ENCODE measurements at places on chromosomes 7 and 10. TPM values are rescaled to one million over a fixed set of nuclear protein-coding genes. Genes with fewer than 3 reads are reported as not detected.
A peak's percentile ranks its signal among the peaks of the same experiment; 100 is the strongest.

DNA sequence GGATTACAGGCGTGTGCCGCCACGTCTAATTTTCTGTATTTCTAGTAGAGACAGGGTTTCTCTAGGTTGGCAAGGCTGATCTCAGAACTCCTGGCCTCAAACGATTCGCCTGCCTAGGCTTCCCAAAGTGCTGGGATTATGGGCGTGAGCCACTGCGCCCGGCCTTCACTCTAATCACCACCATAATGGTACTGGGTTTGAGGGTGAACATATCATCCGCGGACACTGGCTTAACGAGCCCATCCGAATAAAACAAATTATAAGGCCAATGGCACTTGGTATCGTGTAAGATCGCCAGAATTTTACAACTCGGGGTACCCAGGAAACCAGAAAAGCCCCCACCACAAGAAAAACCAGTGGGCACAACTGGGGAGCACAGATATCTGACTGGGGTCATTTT is 580 bp downstream of the FAM200A start:
- no peak for DNase-seq

- DNase-seq: no peak
Observed at GRCh38 chr10:17479822-17480221, 25.4 kb upstream of the ST8SIA6 start.

DNA sequence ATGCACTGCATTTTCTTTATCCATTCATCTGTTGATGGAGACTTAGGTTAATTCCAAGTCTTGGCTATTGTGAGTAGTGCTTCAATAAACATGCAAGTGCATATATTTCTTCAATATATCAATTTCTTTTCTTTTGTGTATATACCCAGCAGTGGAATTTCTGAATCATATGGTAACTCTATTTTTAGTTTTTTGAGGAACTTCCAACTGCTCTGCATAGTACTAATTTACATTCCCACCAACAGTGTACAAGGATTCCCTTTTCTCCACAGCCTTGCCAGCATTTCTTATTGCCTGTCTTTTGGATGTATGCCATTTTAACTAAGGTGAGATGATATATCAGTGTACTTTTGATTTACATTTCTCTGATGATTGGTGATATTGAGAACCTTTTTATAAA is 145.2 kb downstream of the LYZL1 start:
- no peak for DNase-seq

GRCh38 chr7:3386423-3387190 is 85.6 kb downstream of the SDK1 start:
- no peak for DNase-seq

GRCh38 chr10:35386594-35387174 is 50.4 kb downstream of the CCNY start:
- DNase-seq: peak; percentile 68

GRCh38 chr10:21527598-21528235 is 2.2 kb upstream of the SKIDA1 start:
- DNase-seq: no peak

GRCh38 chr10:62373995-62374861 is at the start of gene ZNF365:
ZNF365 (plus strand) TSS chr10:62374369; CDS start chr10:62376194, 1,825 bp downstream.
- DNase-seq: peak; percentile 16

DNA sequence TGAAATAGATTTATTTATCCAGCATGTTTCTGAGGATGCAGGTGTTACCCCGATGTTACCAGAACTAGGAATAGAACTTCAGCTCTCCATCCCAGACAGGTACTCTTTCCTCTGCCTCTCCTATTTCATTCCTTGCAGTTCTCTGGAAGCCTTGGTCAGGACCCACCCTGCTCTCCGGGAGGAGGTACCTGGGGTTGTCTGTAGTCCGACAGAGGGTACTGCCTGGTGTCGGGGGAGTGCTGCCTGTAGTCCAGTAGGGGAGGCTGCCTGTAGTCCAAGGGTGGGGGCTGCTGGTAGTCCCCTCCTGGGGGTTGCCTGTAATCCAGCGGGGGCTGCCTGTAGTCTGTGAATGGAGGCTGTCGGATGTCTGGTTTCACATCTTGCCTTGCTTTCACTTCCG is 328.4 kb downstream of the PHTF2 start:
- no peak for DNase-seq

DNA sequence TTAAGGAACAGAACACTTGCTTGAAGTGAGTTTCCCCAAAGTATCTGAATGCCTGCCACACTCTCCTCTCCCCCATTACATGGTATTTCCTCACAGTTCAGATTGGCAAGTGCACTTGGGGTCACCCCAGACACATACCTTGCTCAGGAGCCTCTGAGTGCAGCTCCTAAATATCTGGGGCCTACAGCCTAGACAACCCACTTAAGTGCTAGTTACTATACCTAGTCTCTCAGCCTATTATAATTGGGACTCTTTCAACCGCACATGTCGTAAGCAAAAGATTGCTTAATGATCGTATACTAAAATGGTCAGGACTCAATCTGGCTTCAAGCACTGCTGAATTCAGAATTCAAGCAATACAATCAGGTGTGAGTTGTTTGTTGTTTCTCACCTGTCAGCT is 19.9 kb downstream of the TMEM176B start:
- DNase-seq: no peak

DNA sequence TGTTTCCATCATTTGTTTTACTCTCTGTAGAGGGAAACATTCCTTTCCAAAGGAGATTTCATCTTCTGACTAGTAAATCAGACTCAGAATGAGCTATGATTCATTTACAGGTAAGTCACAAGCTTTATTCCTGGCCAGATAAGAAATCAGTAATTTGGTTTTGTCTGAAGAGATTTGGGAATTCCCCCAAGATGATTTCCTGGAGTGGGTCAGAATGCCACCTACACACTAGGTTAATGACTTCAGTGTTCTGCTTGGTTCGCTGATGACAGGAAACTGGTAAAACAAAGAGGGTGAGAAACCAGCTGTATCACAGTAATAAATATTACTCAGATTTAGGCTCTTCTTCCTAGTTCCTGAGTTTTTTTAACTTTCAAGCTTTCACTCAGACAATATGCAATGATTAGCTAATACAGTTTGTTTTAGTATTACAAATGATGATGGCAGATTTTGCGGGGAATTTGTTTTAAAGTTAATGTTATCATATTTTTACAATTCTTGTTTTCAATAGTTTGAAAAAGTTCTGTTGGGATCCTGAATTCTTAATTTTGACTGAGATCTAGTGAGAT is 8.3 kb upstream of the ASZ1 start:
- DNase-seq: no peak

DNA sequence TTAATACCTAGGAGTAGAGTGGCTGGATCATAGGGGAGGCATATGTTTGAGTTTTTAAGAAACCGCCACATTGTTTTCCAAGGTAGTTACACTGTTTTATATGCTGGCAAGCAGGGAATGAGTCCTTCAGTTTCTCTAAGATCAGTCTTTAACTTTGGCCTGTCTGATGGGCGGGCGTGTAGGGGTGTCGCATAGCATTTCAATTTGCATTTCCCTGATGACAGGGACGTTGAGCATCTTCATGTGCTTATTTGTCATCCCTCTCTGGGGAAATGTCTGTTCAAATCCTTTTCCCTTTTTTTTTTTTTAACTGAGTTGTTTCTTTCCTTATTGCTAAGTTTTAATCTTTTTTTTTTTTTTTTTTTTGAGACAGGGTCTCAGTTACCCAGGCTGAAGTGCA is 9.8 kb downstream of the MTG1 start:
- DNase-seq: no peak

DNA sequence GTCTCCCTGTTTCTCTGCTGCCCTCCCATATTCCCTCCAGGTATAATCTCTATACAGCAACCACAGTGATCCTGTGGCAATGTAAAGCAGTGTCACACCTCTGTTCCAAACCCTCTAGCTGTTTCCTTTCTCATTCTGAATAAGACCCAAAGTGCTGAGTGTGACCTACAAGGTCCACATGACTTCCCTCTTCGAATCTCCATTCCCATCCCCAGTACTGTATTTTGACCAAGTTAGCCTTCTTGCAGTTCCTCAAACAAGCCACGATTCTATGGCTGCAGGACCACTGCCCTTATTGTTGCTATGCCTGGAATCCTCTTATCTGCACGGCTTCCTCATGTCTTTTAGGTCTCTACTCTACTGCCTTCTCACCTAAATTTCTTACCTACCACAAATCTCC is 291.9 kb downstream of the DOCK4 start:
- DNase-seq: no peak

DNA sequence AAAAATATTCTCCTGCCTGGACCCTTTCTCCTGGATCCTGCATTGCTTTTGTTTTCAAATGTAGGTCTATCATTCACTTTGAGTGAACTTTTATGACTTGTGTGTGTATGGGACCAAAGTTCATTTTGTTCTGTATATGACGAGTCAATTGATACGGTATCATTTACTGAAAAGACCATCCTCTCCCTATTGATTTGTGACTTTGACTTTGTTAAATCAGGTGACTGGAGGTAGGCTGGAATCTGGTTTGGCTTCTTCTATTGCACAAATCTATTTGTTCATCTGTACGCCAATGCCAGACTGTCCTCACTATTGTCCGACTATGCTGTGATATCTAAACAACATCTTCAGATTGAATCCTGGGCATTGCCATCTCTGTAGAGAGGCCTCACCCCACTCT is 5.3 kb upstream of the ARMS2 start:
- DNase-seq: no peak

GRCh38 chr10:13776861-13777311 is 190.1 kb downstream of the PRPF18 start:
- DNase-seq: no peak

- DNase-seq: peak; percentile 62
Observed at GRCh38 chr7:5423306-5423975, at the start of gene TNRC18. TNRC18 (minus strand) TSS chr7:5423834; CDS start chr7:5421246, 2,588 bp downstream.

DNA sequence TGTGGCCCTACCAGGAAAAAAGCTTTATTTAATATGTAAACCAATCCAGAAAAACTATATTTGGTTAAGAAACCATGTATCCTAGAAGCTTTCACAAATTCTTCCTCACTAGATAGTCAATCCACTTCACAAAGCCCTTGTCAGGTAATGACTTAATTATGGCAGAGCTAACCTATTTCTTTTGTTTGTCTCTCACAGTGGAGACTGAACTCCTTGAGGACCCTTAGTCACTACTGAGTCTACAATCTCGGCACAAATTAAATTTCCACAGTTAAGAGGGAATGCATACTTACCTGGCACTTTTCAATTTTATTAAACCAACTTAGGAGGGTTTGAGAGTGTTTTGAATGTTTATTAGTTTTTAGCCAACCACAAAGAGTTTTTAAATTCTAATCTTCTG is 23.0 kb downstream of the WAPL start:
- no peak for DNase-seq

- DNase-seq: no peak
Observed at GRCh38 chr10:3785851-3786271, 852 bp upstream of the KLF6 start.

- DNase-seq: no peak
Observed at GRCh38 chr10:14548474-14548873, 217.8 kb upstream of the FRMD4A start.

DNA sequence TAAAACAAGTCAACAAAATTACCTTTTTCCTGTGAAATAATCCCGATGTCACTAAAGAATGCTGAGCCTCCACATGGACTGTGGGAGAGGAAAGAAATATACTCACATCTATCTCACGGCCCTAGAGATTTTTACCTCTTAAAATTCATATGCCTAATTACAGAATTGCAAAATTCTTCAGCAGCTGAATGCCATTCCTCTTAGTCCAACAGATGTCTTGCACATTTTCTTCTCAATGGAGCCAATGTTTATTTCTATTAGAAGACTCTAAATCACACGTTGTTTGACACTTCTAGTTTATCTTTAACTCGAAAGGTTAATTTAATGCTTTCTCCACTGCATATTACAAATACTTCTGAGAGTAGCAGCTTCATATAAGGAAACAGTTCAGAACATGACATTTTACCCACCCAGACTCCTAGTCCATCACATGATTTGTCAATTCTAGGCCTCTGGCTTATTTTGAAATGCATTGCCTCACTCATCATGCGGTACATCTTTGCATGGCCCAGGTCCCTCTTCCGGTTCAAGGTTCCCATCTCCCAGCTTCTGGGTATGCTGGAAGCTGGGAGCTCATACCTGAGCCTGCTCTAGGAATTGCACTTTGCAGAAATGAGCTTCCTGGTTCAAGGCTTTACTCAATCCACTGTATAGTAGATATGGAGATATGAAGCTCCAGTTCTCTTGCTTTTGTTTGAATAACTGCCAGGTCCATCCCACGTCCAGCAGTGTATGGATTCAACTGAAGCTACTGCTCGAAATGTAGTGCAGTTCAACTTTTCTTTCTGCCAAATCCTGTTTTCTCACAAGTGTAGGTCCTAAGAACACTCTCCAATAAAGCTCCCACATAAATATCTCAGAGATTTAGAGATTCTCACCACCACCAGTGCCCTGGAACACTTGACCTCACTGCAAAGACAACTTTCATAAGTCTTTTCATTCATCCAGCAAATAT is 306.2 kb downstream of the GPR37 start:
- no peak for DNase-seq

GRCh38 chr7:18144166-18144565 is 116.5 kb upstream of the PRPS1L1 start:
- no peak for DNase-seq

- DNase-seq: no peak
Observed at GRCh38 chr10:30691639-30692015, 62.1 kb upstream of the LYZL2 start.

- no peak for DNase-seq
Observed at GRCh38 chr10:70659306-70659705, 13.0 kb upstream of the ADAMTS14 start.

DNA sequence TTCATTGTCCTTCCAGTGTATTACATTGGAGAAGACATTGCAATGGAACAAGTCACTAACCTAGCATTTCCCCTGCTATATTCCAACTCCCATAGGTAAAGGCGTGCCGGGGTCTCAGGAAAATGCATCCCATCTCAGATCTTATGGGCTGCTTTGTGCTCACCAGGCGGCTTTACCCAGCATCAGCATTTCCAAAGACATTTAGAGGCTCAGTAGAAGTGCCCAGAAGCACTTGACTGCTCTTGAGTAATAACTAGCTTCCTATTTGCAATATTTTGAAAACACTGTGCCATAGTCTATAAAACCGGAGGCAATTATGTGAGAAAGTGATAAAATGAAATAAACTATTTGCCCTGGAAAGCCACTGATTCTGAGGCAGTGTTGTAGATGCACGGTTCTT is 415.0 kb upstream of the NPVF start:
- DNase-seq: no peak

MKI67 gene
- total RNA-seq: 1.2 TPM

GPR15LG gene
- not detected for total RNA-seq

LRGUK gene
- total RNA-seq: 0.19 TPM

PTN gene
- 11.2 TPM for total RNA-seq

GPR146 gene
- total RNA-seq: 29.8 TPM

MDFIC gene
- 26.5 TPM for total RNA-seq

FOXI2 gene
- total RNA-seq: 0.08 TPM

ODAD2 gene
- total RNA-seq: 0.58 TPM

PRSS37 gene
- not detected for total RNA-seq

CDK1 gene
- 1.5 TPM for total RNA-seq

AKR1C2 gene
- 17.5 TPM for total RNA-seq

UCN3 gene
- not detected for total RNA-seq

DEPP1 gene
- 27.5 TPM for total RNA-seq

WNT16 gene
- total RNA-seq: not detected

MYH16 gene
- total RNA-seq: not detected

BMPER gene
- total RNA-seq: 2.9 TPM

CYP2E1 gene
- total RNA-seq: 1.1 TPM

XRCC2 gene
- total RNA-seq: 0.60 TPM
